ENCODE measurements at places on chromosomes 7 and 10.
A peak's percentile ranks its signal among the peaks of the same experiment; 100 is the strongest.

DNA sequence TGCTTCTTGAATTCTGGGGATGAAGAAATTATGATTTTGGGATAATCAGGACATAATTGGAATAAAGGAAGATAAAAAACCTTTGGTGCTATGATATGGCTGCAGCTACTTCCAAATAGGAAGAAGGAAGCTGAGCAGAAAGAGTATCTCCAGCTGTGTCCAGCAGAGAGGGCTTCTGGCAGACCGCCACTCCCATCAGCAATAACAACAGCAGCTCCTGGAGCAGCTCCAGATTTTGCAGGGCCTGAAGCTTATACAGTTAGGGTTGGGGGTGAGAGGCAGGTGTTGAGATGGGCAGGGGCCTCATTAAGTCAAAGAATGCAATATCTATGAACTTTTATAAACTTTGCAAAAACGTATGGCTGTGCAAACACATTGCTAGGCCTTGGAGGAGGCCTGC lies 62.3 kb downstream of the C10orf120 start:
- peak; percentile 9 for DNase-seq

GRCh38 chr7:15581352-15581951 lies 19.6 kb upstream of the AGMO start:
- no peak for DNase-seq

- DNase-seq, result no peak
Measured at GRCh38 chr10:119796039-119796438, 70.2 kb downstream of the INPP5F start.

- DNase-seq, result peak; percentile 25
Measured at GRCh38 chr7:90551036-90551435, 45.1 kb upstream of the CDK14 start.

DNA sequence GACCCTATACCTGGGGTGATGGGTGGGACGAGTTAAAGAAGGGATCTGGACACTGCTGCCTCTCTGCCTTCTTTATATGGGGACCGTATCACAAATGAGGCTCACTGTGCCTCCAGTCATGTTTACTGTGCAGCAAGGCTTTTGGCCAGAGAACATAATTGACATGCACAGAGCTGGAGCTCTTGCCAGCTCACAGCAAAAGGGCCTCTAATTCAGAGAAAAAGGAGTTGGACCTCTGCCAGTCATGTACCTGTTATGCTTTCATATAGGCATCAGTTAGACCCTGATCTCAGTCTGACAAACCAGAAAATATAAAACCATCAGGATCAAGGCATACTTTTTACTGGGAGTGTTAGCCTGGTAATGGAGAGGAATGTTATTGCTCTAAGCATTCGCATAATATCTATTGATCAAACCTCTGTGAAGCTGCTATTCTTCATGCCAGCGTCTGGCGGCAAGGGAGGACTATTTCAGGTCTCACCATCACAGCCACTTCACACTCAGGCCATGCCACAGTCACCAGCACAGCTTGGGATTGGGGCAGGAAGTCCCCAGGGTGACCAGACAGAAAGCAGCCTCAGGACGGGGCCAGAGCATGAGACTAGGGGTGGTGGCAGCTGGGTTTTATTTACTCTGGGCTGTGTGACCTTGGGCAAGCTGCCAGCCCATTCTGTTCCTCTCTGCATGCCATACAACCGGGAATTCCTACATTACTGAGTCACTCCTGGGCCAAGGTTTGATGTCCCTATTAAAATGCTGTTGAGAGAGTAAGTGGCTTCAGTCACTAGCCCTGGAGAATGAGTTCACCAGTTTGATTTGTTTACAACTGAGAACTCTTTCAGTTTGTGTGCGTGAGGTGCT lies 90.1 kb downstream of the NPSR1 start:
- peak; percentile 50 for DNase-seq

- DNase-seq, result no peak
Measured at GRCh38 chr7:51446356-51446755, 129.7 kb upstream of the COBL start.

- DNase-seq, result no peak
Measured at GRCh38 chr7:2004841-2005725, 227.7 kb downstream of the MAD1L1 start.

DNA sequence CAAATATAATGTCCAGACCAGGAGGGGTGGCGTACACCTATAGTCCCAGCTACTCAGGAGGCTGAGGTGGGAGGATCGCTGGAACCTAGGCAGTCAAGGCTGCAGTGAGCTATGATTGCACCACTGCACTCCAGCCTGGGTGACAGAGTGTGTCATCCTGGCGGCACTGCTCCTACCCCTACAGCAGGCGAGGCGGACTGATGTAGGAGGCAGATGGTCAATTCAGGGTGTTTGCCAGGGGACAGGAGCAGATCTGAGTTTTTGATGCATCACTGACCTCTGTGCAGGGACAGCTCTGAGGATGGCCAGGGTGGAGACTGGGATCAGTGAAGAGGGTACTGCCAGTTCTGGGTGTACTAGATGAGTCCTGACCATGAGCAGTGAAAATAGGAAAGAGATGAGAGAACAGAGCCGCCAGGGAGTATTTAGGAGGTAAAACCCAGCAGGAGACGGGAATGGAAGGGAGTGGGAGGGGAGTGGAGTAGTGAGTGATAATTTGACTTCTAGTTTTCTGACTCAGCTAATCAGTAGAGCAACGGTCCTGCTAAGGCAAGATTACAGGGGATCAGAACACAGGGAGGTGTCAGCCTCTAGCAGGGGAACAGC lies 75.3 kb downstream of the HIP1 start:
- DNase-seq, result no peak

GRCh38 chr10:28295336-28295735 lies 7.5 kb downstream of the MPP7 start:
- DNase-seq, result no peak

DNA sequence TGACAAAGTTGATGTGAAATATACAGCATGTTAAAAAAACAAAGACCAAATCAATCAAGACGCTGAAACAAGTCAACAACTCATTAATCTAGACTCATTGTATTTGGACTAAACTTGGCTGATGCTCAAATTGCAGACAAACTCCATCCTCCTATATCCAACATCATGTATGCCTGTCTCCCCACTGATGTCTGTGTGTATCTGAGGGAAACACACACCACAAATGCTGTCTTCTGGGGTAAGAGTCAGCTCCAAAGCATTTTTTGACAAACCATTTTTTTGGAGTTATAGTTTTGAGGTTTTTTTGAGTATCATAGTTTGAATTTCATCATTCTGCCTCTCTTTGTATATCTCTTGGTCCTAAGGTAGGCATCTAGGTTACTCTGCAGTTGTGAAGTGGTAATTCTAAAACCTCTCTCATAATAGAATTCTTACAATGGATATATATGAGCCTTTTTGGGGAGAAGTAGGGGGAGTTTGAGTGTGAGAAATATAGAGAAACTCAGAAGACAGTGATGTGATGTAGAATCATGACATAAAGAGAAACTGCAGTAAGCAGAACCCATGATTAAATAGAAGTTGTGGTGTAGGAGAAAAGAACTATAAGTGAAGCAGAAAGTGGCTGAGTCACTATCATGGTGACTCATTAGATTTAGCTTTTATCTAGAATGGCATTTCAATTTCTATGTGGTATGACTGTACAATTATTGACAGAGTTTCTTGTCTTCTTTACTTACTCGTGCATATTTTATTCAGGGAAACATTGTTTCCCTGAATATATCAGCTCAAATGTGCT lies 1531.1 kb upstream of the LRRTM3 start:
- DNase-seq, result peak; percentile 5

DNA sequence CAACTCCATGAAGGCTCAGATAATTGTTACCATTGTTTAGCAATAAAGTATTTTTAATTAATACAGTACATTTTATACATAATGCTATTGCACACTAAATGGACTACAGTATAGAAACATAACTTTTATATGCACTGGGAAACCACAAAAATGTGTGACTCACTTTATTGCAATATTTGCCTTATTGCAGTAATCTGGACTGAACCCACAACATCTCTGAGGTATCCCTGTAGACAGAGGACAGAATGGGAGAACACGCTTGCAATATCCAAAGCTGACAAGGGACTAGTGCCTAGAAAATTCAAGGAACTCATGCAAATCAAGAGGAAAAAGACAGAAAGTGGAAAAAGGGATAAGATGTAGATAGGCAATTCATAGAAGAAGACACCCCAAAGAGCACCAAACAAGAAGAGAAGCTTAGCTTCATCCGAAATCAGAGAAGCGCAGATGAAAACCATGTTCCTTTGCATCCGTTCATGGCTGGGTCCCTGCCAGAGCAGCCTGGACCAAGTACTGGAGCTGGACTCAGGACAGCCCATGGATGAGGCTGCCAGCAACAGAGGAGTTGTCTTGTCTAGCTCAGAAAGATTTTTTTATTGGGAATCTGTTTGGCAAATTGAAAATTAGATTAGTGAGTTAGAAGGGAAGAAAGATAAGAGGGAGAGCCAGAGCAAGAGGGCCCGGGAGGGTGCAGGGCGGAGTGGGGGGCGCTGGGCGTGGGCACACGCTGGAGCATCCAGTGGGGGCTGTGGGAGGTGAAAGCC lies 16.0 kb upstream of the GALNTL5 start:
- peak; percentile 89 for DNase-seq

GRCh38 chr10:121296881-121297585 lies 301.2 kb downstream of the FGFR2 start:
- DNase-seq, result no peak

GRCh38 chr7:39088730-39089593 lies 111.3 kb downstream of the POU6F2 start:
- DNase-seq, result no peak

GRCh38 chr10:115432188-115432819 lies 339.1 kb downstream of the ATRNL1 start:
- DNase-seq, result peak; percentile 60

- no peak for DNase-seq
Measured at GRCh38 chr10:1316121-1316808, 260.1 kb downstream of the WDR37 start.

GRCh38 chr10:102665904-102666509 lies 21.7 kb downstream of the TRIM8 start:
- DNase-seq, result no peak

DNA sequence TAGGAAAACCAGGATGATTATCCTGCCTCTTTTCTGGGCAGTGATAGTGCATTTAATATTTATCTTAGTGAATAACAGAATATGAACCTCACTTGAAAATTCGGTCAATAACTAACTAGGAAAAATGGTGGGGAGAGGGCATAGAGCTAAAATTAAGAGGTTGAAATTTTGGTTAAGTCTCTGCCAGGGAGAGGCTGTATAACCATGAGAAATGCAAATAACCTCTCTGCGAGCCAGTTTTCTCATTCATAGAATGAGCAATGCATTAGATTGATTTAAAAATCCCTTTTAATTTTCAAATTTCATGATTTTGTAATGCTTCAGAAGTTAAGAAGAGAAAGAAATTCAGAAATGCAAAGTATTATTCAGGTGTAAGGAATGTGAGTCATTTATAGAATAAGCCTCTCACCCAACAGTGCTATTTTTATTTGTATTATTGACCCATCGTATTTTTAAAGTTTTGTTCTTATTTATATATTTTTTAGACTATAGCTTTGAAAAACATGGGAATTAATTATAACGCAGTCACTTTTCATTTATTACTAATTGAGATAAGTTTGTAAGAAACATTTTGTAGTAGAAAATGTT lies 104.7 kb downstream of the PHF14 start:
- DNase-seq, result no peak

DNA sequence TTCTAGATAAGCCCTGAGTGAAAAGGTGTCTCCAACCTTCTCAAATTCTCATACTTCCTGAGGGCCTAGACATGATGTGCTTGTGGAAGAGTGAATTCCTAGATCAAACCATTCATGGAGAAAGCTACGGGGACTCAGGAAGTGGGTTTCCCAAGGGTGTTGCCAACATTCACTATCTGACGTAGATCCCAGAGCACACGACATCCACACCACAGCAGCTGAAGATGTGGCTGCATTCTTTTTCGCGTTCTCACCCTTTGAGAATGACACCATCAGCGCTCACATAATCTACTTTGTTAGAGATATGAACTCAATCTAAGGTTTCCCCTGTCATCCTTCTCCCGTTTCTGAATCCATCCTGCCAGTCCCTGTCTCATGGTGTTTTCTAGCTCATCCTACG lies 290.8 kb downstream of the DNAJB6 start:
- DNase-seq, result peak; percentile 32

Data from choroid plexus epithelial cell (primary cell).